ENCODE measurements at places on chromosomes 7 and 10.

- no peak for DNase-seq
Measured at GRCh38 chr7:43872406-43873110, 3.2 kb upstream of the MRPS24 start.

DNA sequence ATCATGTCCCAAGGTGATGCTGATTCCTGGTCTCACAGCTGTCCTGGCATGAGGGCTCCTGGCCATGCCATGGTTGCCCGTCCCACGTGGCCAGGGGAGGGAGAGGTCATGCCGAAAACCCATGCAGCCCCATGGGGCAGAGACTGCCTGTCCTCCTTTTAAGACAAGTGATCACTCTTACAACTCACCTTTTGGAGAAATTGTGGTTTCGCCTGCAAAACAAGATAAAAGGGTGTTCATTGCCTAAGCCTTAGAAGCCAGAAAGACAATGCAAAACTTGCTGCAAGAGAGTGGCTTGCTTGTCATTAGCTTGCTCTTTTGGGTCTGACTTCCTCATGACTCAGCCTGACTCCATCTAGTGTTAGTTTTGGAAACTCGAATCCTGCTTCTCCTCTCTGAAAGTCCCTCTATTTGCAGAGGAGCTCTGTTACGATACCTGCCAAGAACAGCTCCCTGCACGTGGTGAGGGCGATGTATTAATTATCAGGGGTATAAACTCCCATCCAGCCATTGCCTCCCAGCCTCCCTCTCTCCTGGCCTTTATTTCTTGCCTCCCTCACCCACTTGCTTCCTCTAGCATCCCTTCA, 26.7 kb downstream of the TMEM273 start:
- peak; percentile 37 for DNase-seq

DNA sequence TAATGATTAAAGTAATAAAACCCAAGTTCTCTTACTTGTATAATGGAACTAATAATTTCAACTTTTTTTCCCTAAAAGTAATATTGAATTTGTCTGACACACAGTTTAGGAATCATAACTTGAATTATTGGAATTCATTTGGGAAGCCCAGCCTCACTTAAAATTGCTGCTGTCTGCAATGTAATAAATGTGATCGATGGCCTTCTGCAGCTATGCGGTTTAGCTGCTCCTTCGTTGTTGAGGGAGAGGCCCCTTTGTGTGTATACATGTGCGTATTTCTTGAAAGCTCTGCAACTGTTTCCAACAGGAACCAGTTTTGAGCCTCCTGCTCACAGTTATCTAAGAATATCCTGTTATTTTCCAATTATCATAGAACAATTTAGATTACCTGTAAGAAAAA, 152.5 kb downstream of the AKR1D1 start:
- no peak for DNase-seq

DNA sequence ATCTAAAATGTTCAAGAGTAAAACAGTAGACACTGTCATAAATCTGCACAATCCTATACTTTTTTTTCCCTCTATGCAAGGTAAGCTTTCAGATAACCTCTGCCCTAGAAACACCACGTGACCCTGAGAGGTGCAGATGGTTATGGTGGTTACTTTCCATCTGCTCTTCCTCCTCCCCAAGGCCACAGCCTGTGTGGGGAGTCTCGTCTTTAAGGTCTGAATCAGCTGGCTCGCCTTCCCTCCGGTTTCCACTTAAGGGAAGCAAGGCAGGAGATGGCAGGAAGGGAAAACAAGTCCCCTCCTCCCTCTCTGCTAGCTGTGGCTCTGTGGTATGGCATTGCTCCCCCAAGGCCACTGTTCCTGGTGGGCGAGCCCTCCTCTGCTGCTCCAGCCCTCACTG, 181.8 kb downstream of the GLI3 start:
- DNase-seq: peak; percentile 52

GRCh38 chr10:132270721-132271457, 36.9 kb downstream of the STK32C start:
- no peak for DNase-seq

DNA sequence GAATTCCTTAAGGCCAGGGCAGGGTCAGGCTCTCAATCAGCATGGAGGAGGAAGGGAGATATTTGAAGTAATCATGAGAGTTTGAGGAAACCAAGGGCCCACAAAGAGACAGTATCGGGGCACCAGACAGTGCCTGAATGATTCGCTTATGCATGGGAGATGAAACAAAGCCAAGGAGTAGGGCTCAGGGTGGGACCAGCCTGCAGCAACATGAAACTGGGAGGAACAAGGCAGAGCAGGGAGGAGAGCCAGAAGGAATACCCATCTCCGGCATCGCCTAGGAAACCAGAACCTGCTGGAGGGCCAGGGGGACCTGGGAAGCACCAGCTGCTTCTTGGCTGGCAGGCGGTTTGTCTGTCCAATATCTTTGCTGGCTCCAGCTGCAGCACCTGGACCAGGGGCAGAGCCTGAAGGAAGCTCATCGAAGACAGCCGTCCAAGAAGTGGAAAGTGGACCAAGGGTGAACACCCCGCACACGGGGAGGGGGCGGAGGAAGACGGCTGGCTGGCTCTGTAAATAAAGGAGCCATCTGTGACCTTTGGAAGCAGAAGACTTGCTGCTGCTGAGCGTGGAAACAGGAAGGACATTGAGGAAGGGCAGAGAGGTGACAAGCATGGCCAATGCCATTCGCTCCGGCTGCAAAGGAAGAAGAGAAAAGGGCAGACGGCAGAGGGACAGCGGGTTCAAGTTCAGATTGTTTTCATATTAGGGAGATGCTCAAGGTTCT, 34.4 kb upstream of the ECHDC3 start:
- no peak for DNase-seq

DNA sequence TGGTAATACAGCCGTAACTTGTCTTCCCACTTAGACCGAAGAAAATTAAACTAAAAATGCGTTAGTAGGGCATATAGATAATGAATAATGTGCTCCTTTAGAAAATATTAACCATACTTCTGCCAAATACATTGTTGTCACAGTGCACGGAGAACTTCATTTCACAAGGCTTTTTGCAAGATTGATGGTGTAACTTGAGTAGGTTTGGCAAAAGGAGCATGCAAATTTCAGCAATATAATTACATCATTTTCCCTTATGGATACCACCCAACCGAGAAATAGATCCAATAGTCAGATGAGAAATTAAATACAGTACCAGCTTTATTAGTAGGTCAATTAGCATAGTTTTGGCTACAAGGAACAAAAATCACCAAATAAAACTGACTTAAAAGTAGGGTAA, 792.6 kb upstream of the C7orf33 start:
- no peak for DNase-seq

DNA sequence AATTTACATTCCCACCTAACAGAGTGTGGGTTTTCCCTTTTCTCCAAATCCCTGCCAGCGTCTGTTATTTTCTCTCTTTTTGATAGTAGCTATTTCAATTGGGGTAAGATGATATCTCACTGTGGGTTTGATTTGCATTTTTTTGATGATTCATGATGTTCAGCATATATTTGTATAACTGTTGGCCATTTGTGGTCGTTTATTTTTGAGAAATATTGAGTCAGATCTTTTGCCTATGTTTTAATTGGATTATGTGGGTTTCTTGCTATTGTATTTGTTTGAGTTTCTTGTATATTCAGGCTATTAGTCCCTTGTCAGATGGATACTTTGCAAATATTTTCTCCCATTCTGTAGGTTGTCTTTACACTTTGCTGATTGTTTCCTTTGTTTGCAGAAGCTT, 193.8 kb downstream of the ABCA13 start:
- DNase-seq: no peak

DNA sequence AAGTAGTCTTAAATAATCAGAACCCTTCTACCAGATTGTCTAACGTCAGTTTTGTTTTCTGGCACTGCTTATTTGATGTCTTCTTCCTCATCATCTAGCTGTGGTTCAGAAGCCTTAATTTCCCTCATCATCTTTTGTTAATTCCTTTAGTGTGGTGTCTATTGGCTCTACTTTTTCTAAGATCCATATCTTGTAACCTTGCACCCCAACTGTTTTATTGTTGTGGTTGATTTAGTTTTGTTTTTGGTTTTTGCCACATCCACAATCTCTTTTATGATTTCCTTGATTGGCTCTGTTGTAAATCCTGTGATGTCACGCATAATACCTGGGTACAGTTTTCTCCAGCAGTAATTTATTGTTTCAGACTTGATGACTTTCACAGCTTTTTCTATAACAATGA, 463.5 kb upstream of the TEX47 start:
- no peak for DNase-seq

DNA sequence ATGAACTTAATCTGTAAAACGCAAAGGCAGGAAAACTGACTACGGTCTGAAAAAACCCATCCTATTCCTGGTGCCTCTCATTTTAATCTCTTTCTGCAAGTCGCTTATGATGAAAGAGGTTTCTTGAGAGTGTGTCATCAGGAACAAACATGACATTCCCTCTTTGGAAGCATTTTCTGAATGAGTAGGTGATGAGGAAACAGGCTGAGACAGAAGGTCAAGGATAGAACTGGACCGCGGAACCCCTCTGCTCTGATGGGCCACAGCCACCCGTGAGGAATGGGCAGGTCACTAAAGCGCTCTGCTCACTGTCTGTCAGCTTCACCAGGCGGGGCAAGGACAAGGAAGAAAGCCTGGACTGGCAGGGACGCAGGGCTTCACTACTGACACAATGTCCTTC, 28.6 kb downstream of the BEND7 start:
- no peak for DNase-seq

GRCh38 chr10:50919010-50919409, 33.6 kb upstream of the A1CF start:
- no peak for DNase-seq

DNA sequence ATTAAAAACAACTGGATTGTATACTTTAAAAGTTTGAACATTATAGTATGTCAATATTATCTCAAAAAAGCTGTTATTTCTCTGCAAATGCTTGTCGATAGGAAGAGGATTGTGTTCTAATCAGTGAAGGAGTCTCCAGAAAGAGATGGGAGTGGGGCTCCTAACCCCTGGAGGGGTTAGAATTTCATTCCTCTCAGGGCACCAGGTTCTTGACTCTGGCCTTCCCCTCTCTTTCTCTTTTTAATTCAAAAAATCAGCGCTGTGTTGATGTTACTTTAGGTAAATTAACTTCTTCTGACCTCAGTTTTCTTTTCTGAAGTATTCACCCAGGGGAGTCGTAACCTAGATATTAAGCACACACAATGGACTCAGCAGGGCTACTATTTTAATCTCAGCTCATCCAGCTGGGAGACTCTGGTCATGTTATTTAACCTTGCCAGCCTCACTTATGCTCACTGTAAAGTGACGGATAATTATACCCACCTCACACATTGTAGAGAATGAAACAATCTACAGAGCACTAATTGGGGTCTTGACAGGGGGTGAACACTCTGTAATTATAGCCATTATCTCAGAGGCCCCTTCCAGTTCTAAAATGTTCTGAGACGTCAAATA, 59.4 kb downstream of the GCC1 start:
- no peak for DNase-seq

DNA sequence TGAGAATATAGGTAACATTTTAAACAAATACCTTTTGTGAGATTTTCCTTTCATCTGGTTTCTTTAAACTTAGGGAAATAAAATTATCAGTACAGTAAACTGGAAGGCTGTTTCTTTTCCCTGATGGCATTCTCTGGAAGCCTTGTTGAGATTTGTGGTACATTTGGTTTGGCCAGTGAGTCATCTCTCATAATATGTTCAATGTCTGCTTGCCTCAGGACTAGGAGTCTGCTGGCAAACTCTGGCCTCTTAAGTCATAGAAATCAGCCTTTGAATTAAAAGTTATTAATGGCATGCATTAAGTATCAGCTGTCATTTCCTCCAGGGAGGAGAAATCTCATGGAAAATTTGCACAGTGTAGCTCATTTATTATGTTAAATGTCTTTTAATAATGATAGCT, 316.6 kb upstream of the KIAA1217 start:
- DNase-seq: no peak

DNA sequence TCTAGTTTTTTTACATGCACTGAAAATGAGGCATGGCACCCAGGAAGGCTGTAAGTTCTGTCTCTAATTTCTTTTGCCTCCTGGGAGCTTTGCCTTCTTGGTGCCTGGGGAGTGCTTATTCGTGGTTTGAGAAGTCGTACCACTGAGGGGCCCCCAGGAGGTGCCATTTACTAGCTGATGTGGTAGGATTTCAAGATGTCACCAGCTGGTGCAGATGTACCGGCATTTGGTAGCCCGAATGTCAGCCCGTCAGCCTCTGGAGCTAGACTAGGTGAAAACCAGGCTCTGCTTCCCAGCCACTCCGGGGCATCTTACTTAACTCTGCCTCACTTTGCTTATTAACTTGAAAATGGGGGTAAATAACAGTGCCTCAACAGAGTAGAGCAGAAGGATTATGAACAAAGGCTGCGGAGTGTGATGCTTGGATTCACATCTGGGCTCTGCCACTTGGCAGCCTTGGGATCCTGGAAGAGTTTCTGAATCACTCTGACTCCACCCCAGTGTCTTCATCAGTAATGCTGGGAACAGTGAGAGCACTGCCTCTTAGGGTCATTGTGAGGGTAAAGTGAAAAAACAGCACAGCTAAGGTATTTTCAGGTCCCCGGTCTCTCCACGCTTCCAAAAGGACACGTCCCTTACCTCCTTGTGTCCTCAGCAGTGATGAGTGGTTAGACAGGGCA, 31.4 kb upstream of the BTBD16 start:
- no peak for DNase-seq

- DNase-seq: no peak
Measured at GRCh38 chr10:113300201-113300600, 252.7 kb upstream of the HABP2 start.

DNA sequence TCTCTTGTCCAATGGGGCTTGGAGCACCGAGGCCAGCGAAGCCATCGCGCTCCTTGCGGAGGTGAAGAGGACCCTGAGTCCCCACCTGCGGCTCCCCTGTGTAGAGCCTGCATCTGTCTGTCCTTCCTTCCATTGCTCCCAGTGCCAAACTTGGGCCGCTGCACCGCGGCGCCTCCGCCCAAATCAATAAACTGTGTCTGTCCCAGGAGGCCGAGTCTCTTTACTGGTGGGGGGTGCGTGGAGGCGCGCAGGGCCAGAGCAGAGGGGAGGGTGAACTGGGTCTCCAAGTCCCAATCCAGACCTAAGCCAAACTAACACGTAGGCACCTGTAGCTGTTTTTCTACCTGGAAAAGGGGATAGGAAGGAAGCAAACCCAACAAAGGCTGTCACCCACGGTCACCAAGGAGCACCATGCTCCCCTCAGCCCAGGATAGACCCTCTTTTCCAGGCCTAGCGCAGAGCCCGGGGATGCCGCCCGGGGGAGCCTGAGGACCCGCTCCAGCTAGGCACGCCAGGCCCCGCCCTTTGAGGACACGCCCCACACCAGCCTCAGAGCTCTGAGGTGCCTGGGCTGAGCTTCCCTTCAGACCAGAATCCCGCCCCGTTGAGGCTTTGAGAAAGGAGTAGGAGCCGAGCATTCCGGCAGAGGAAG, 1.2 kb upstream of the CHAT start:
- DNase-seq: peak; percentile 7

- no peak for DNase-seq
Measured at GRCh38 chr7:111535142-111535870, 27.0 kb downstream of the IMMP2L start.

DNA sequence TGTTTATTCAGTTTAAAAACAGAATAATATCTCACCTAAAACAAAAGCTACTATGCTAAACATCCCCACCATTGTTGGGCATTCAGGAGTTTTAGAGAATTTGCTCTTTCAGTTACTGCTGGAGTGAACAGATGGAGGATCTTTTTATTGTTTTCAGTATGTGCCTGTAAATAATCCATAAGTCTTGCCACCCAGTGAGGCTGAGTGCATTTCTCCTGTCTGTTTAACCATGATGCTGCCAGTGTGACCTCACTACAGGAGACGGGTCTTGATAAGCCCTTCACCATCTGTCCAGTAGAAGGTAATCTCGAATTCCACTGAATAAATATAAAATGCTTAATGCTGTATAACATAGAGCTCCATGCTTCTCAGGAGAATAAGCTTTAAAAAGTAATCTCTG, 430.9 kb downstream of the POM121L12 start:
- no peak for DNase-seq

GRCh38 chr10:97512993-97513392, 14.3 kb downstream of the UBTD1 start:
- DNase-seq: no peak
